Thoracic aorta (tissue), 2 donors: ENCODE measurements at places on chromosomes 5 and 9. TPM values are rescaled to one million over a fixed set of nuclear protein-coding genes. Genes with fewer than 3 reads are reported as not detected.

- no peak for DNase-seq
These were observed 118.7 kb upstream of the PUM3 start for GRCh38 chr9:2962471-2963172.

DNA sequence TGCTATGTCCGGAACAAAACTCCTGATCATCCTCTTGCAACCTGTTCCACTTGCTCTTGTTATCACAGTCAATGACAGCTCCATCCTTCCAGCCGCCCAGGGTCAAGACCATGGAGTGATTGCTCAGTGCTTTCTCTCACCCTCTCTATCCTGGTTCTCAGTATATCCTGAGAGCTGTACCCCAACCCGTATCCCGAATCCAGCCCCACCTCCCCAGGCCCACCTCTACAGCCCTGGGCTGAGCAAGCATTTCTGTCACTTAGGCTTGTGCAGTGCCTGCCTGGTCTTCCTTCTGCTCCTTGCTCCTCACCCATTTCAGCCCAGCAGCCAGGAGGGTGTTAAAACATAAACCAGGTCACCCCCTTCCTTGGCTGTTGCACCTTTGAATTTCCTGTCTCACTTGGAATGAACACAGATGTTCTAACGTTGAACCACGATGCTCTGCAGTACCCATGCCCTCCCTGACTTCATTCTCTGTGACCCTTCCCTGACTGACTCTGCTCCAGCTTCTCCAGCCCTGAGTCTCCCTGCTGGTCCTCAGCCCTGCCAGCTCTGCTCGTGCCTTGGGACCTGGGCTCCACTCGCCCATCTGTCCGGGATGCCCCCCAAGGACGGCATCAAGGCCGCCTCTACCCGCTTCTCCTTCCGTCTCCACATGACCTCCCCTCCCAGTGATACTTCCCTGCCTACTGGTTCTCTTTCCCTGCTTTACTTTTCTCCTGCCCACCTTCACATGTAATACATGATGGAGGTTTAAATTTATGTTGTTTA is 110.0 kb downstream of the ICE1 start:
- DNase-seq, result no peak

DNA sequence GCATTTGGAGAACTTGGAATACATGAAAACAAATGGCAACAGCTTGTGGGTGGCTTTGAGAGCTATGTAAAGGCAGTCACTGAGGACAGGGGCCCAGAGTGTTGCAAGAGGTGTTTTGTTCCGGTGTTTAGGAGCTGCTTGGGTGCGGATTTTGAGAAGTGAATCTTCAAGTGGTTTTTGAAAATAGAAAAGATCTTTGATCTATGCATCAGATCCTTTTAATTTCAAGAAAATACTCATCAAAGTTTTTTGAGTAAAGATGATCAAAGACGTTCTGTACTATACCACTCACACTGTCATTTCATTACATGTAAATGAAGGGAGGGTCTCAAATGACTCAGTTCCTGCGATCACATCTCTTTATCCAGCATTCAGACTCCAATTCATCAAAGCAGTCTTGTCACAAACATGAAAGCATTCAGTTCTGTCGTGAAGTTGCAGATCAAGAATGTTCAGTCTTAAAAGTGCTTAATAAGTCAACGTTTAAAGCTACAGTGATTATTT is 112.5 kb downstream of the WDR41 start:
- no peak for DNase-seq

Gene SPATA31C1
- not detected for total RNA-seq

Gene CCDC152
- 0.81 TPM for total RNA-seq

Gene CATSPER3
- not detected for total RNA-seq
